ENCODE measurements at places on chromosomes 2 and 18.

- DNase-seq = no peak
These were observed 5.6 kb downstream of the PKDCC start for GRCh38 chr2:42053482-42053790.

DNA sequence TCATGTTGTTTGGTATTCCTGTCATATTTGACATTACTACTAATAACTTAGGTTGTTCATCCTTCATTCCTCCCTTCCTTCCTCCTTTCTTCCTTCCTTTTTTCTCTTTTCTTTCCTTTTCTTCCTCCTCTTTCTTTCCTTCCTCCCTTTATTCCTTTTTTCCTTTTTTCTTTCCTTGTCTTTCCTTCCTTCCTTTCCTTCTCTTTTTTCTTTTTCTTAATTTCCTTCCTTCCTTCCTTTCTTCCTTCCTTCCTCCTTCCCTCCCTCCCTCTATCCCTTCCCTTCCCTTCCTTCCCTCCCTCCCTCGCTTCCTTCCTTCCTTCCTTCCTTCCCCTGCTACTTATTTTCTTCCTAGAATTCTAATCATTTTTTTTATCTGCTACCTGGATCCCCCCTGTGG is 66.1 kb downstream of the CTNNA2 start:
- DNase-seq = no peak

- no peak for DNase-seq
These were observed 88.8 kb downstream of the ZCCHC2 start for GRCh38 chr18:62611453-62612288.

DNA sequence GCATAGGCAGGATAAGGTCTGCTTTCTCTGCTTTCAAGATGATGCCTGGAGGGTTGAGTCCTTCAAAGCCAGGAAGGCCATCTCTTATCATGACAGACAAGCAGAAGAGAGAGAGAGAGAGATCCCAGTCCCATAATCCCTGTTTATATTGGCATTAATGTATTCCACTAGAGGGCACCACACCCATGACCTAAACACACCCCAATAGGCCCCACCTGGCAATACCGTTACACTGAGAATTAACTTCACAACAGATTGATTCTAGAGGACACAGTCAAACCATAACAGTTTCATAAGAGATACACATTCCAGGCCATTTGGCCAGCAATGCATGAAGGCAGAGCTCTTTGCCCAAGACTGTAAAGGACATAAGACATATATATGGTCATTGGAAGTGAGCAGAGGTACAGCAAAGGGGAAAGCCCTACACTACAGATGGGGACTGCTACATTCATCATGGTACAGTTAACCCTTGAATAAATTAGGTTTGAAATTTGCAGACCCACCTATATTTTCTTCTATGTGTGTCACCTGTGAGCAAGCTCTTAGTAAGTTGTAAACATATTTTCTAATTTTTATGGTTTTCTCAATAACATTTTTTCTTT is 1516.1 kb downstream of the RPIA start:
- DNase-seq = no peak

DNA sequence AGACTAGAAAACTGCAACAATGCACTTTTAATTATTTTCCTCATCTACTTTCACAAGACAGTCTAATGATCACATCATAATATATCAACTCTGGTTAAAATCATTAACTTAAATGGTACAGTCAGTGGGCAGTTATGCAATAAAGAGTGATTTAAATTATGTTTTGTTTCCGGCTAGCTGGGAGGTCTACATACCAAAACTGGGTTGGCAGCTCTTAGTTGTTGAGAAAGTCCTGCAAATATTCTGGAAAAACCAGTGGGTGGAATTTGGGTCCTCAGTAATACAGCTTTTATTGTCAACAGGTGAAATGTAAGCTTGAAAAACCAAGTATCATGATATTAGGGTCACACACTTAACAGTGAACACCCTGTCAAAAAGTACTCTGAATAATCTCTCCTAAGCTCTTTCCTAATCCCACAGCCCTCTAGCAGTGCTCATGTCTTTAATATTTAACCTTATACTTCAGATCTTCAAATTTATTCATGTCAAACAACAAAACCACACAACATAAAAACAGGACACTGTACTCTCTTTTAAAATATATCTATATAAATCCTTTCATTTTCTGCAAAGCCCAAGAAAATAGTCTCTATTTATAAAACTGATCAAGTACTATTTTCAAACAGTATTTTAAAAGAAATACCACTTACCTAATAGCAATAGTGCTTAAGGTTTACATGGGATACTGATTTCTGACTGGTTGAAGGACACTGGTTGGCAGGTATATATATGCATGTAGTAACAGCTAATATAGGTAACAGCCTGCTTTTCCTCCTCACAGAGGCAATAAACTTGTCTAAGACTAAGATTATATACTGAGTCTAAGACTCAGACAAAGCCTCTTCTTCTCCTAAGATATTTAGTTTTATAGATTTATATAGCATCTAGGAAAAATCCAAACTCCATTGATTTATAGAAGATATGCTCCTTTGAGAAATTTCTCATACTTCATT is 103.8 kb downstream of the GAREM1 start:
- no peak for DNase-seq

DNA sequence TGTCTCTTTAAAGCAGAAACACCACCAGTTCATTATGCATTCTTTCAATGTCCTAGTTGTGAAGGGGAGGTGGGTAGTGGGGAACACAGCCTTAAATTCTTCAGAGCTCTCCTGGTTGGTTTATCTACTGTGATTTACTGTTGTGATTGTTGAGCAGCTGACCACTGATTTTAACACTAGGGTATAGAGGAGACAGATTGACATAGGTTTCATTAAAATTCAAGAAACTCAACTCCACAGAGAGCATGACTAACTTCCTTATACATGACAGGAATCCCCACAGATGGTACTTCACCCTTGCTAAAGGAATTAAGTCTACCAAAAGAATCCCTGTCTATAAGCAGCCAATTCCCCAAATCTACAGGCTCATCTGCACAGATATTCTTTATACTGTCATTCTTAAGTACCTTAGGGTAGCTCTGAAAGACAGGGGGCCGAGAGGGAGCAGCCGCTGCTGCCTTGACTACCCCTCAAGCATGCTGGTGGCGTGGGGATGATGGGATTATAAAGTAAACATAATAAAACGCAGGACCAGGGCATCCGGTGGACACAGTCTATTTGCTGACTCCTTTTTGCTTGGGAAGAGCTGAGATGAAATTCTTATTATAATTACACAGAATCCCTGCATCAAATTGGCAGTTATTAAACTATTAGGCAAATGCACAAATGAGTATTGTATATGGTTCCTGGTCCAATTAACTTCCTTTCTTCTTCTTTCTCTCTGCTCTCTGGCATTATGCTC is 1377.6 kb upstream of the PIK3C3 start:
- no peak for DNase-seq

- DNase-seq = no peak
These were observed 29.6 kb downstream of the ARHGAP15 start for GRCh38 chr2:143158551-143159485.

GRCh38 chr2:222959358-222959757 is 92.6 kb upstream of the KCNE4 start:
- no peak for DNase-seq

DNA sequence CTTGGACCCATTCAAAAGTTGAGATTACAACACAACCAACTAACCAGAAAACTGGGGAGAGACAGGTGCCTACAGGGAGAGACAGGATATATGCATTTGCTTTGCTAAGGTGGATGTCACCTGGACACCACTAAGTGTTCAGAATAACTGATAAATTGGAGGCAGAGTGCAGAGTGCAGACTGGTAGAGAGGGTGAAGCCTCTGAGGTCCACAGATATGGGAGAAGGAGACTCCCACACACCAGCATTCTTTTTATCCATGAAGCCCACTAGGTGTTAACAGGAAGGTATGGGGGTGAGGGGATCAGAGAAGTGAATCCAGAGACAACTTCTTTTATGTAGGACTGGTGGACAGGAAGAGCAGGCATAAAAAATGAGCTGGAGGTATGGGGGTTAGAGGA is 1310.0 kb upstream of the ZEB2 start:
- DNase-seq = no peak

- DNase-seq = no peak
These were observed 66.2 kb upstream of the KLF7 start for GRCh38 chr2:207231967-207232366.

- no peak for DNase-seq
These were observed 72.4 kb downstream of the PXDN start for GRCh38 chr2:1671916-1672315.

Data from activated naive CD4-positive, alpha-beta T cell treated with Interleukin-2 at 50 U/mL for 16 hours (primary cell).